H7 (cell line): ENCODE measurements at places on chromosomes 12 and 14.

DNA sequence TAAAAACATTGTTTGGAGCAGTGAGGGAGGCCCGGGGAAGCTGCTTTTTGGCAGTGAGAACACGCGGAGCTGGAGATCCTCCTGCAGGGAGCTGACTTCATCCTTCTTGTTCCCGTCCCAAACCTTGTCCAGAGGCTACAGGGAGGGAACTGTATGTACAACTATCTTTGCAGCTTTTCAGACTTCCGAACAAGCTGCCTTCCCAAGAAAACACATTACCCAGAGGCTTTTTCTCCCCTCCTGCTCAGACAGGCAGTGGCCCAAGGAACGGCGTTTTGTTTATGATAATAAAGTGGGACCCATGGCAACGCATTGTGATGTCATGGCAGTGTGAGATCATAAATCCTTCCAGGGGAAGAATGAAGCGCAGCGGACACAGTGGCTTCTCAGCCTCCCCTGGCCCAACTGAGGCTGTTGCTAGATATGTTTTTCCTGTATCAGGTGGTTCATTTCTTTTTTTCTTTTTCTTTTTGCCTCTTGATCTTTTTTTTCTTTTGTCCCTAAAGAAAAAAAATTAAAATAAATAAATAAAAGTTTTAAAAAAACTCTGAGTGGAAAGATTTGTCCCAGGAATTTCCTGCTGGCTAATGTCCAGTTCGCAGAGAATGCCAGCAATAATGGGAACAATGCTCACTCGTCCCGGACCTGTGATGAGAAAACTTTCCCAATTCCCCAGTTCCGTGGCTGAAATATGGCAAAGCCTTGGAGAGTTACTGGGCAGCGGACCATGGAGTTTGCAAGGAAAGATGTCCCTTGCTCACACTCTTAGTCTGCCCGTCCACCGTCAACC is 103.4 kb upstream of the MAP1LC3B2 start:
- DNase-seq: no peak

- no peak for DNase-seq
Measured at GRCh38 chr12:6399884-6400644, 16.1 kb downstream of the LTBR start.

DNA sequence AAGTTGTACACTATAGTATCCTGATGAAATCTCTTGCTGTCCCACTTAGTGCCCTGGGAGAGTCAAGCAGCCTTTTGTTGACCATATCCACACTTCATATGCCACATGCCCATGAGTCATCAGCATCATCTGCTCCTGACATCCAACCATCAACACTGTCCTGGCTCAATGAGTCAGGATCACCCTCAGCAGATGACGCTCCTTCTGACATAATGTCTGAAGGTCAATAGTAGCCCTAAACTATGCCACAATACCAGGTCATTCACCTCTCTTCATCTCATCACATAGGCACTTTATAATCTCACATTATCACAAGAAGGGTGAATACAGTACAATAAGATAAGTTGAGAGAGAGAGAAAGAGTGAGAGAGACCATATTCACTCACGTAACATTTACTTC is 369.0 kb upstream of the FAR2 start:
- no peak for DNase-seq

DNA sequence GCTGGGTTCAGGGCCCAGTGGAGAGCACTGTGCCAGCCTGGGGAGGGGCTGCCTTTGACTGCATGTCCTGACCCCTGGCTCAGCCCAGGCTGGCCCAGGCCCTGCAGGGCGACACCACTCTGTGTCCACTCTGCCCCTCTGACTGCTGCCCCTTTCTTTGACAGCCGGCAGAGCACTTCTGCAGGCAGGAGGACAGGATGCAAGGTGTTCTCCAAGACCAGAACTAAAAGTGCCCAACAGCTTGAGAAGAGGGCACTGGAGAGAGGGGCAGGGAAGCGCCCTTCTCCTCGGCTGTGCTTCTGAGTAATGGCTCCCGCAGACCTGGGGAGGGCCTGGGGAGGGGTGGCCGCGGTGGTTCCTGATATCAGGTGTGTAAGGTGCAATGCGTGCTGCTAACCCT is 72.7 kb downstream of the WDR20 start:
- DNase-seq: peak; percentile 33
